ENCODE measurements at places on chromosomes 3 and 15.

DNA sequence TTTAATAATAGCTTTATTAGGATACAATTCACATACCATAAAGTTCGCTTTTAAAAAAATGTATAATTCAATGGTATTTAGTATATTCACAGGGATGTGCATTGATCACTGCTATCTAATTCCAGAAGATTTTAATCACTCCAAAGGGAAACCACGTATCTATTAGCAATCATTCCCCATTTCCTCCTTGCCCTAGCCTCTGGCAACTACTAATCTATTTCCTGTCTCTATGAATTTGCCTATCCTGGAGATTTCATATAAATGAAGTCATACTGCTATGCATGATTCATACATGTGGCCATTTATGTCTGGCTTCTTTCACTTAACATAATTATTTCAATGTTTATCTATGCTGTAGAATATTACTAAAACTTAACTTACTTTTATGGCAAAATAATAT lies 32.0 kb upstream of the CASR start:
- no peak for DNase-seq

GRCh38 chr3:69422751-69423150 lies 36.9 kb upstream of the FRMD4B start:
- DNase-seq: no peak

GRCh38 chr15:41512512-41512939 lies 1.1 kb downstream of the LTK start:
- DNase-seq: no peak

DNA sequence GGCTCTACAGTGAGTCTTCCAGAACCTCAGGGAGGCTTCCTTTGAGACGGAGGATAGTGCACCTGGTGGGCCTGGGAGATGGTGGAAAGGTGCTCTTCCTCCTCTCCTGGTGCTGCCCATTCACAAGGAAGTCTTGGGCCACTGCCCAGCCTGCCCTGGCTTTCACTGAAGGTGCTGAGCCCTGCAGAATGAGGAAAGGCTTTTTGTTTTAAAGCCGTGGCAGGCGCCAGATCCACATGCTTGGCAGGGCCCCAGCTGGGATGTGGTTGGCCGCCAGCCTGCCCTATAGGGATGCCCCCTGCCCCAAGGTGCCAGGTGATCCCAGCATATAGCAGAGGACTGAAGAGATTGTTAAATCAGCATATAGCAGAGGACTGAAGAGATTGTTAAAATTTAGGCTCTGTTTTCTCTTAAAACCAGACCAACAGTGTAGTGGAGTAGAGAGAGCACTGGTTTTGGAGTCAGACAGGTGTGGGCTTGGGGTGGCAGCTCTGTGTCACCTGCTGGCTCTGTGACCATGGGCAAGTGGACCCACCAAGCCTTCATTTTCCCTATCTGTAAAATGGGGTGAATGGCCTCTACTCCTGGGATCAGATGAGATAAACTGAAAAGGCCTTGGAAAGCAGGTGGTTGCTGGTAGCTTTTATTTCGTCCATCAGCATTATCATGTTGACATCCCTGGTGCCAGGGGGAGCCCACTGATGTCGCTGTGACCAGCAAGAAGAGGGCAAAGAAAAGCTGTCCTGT lies 53.3 kb downstream of the SLC6A6 start:
- no peak for DNase-seq

DNA sequence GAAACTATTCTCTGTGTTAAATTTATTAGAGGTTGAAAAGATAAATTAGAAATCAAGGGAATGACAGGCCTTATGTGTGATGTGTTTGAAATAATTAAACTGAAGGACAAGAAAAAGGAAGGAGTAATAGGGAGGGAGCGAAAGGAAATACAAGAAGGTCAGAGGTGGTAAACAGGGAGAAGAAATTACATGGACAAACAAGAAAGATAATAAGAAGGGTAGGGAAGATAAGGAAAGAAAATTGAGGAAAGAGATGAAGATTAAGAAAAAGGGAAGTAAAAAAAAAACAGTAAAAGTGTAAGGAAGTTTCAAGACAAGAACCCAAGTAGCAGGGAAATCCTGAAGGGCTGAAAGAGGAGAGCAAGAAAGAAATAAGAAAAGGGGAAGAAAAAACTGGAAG lies 26.2 kb upstream of the ANXA2 start:
- DNase-seq: no peak

- no peak for DNase-seq
Observed at GRCh38 chr15:33788906-33789540, 179.3 kb upstream of the CHRM5 start.

- no peak for DNase-seq
Observed at GRCh38 chr3:9180764-9181117, 68.7 kb downstream of the SRGAP3 start.

DNA sequence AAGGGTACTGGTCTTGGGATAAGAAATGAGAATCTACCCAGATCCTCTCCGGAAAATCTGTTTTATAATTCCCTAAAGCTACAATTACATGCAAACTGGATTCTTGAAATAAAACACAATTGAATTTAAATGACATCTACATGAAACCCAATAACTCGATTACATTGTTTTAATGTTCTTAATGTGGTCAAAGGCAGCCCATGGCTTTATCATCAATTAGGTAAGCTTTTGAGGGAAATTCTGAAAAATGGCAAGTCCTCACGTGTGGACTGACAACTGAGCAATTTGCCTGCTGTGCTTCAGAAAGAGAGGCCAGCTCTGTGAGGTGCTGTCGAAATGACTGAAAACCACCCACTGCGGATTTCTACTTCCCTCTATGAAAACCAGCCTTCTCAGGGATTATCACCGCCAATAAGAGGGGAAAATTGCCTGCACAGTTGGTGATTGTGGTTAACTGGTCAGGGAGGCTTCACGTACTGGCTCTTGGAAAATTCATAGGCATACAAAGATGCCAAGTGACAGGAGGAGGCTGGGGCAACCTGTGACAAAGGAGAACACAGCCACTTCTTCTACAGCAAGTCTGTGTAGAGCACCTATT lies 200.8 kb upstream of the SLCO3A1 start:
- no peak for DNase-seq

DNA sequence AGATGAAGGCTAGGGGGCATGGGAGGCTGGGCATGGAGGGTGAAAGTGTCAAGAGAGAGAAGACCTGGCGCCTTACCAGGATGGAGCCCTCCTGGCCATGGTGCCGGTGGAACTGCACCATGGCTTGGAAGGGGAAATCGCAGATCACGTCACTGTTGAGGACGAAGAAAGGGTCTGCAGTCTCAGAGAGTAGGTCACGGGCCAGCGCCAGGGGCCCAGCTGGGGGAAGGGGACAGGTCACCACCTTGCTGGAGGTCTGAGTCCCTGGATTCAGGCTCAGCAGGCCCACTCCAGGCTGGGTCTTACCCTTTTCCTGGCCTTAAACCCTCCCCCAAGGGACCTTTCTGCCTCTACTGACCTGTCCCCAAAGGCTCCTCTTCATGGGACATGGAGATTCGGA lies 855 bp downstream of the GMPPB start:
- no peak for DNase-seq

DNA sequence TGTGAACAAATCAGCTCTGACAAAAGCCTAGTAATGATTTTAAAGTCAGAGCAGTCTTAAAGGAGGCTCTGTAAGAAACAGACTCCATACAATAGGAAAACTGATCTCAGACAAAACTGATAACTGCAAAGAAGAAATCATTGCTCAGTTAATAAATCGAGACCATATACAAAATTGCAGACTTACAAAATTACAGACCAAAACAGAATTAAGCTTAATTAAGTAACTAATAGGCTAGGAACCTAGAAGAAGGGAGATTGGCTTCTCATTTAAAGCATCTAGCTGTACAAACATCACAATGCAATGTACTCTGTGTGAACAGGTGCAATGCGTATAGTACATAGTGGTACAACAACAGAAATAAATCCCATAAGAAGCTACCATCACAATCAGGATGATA lies 46.3 kb downstream of the ZBTB20 start:
- no peak for DNase-seq

DNA sequence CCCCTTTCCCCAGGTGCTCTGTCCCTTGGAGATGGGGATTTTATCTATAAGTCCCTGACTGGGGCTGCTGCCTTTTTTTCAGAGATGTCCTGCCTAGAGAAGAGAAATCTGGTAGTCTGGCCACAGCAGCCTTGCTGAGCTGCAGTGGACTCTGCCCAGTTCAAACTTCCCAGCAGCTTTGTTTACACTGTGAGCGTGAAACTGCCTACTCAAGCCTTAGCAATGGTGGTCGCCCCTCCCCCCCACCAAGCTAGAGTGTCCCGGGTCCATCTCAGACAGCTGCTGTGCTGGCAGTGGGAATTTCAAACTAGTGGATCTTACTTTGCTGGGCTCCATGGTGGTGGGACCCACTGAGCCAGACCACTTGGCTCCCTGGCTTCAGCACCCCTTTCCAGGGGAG lies 38.9 kb downstream of the TMEM266 start:
- no peak for DNase-seq

GRCh38 chr3:48419149-48419548 lies 10.7 kb downstream of the PLXNB1 start:
- no peak for DNase-seq

- DNase-seq: no peak
Observed at GRCh38 chr15:67992834-67993233, 61.3 kb upstream of the PIAS1 start.

- no peak for DNase-seq
Observed at GRCh38 chr15:23569151-23569925, 3.9 kb downstream of the MKRN3 start.

DNA sequence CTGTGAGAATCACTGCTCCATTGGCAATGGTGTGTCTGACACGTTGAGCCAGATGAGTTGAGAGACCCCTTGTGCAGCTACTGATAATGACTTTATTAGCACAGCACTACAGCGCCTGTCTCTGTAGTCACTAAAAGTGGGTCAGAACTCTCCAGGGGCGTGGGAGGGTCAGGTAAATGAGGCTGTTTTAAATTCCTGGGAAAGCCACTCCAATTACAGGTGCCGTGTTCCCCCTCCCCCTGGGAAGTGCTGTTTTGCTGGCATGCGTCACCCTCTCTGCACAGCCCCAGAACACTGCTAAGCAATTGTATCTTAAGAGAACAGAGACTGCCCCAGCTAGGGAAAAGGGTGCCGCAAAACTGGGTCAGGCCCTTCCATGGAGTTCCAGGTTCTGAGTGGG lies 21.5 kb upstream of the CPNE9 start:
- no peak for DNase-seq

DNA sequence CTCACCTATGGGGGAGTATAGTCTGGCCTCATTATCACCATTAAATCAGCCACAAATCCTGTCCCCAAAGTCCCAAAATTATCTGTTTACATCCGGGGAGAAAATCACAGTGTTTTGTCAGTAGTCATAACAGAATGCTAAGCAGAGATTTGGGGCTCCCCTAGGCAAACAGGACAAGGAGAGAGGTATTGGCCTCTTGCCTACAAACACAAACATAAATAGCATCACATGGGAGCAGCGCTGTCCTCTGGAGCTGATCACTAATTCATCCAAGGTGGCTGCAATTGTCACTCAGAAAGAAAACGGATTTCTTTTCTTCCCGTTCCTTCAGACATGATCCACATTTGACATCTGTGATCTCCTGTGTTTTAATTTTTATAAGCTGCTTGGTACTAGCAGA lies 1028.1 kb downstream of the NTRK3 start:
- DNase-seq: no peak

DNA sequence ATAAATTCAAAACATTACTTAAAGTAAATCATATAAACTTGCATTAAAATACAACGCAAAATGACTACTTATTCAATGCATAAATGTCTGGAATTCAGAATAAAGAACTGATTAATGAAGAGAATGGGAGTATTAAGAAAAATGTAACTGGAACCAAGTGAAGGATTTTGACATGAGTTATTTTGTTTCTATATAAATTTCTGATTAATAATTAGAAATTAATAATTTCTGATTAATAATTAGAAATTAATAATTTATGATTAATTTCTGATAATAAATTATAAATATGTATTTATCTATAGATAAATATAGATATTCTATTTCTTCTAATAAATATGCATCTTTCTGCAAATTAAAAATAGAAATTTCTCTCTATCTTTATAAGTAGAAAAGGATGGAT lies 160.0 kb upstream of the STRIT1 start:
- DNase-seq: no peak

- DNase-seq: no peak
Observed at GRCh38 chr3:57959423-57960173, 48.6 kb upstream of the FLNB start.

GRCh38 chr3:63945558-63946096 lies 33.4 kb upstream of the SCAANT1 start:
- DNase-seq: no peak

GRCh38 chr3:187120326-187120725 lies 19.0 kb downstream of the RPL39L start:
- DNase-seq: no peak

DNA sequence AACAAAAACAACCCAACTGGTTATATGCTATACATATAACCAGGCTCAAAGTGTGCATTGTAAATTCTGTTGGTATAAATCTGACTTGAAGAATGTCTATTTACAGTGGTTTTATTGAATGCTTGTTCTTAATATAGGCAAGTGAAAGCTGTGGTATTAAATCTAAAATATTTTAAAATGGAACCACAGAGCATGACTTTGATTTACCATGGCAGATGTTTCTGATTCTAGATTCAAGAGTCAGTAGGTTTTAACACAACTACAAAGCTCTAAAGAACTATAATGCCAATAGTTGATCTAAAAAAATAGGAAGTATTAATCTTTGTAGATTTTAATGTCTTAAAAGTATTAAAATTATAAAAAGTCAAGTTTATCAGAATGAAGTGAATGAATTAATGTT lies 141.9 kb upstream of the PLSCR5 start:
- DNase-seq: no peak

DNA sequence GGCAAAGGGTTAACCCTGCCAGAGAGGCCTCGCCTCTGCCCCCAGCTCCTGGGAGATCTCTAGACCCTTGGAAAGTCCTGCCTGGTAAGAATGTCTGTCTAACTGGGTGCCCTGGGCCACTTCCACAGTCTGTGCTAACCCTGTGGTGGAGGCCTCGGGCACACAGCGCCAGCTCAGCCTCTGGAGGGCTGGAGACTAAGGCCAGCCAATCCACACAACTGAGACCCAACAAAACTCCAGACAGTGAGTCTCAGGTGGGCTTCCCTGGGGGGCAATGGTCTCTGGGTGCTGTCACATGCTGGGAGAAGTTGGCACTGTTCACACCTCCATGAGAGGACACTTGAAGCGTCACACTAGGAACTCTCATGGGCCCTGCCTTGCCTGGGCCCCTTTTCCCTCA lies 19.5 kb downstream of the ZXDC start:
- DNase-seq: no peak

GRCh38 chr3:71393093-71393492 lies 190.4 kb downstream of the FOXP1 start:
- no peak for DNase-seq

- DNase-seq: no peak
Observed at GRCh38 chr3:44468572-44469520, 8.6 kb downstream of the ZNF445 start.

DNA sequence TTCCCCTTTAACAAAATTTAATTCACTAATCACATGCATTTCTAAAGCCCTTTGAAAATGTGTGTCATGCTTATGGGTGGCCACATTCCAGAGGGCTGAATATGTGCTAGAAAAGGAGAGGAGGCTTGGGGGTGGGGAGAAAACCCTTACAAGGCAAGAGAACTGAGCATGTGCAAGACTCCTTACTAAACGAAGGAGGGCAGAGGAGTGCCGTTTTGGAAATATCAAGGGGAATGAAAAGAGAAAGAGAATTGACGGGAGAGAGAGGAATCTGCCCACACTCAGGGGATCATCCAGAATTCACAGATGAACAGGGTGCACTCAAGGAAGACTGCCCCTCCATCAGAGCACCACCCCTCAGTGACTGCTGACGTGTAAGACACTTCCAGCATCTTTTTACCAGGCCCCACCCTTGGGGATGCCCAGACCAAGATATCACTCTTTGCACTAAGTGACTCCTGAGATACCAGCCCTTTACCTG lies 37.9 kb upstream of the TSC22D2 start:
- DNase-seq: no peak

Measured in stimulated activated CD8-positive, alpha-beta memory T cell treated with anti-CD3 and anti-CD28 coated beads, Interleukin-4, amount 100 ng/mL, for 1 hour (primary cell).